T47D (cell line): ENCODE measurements at places on chromosomes 1 and 21.

DNA sequence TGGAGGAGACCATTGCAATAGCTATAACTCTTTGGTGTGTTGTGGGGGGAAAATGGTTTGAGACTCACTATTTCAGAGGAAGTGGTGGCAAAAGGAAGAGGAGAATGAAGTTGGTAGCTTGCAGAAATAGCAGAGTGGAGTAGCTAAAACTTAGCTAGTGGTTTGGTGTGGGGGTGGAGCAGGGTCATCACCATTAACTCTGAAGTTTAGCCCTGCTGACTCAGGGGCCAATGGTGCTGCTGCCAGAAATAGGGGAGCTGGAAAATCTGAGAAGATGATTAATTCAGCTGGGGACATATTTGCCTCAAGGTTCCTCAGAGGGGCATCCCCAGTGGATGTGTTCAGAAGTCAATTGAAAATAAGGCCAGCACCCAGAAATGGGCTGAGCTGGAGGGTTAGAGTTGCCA, 65.4 kb downstream of the RUNX1 start:
- no peak for DNase-seq

GRCh38 chr1:37157634-37158033, 123.3 kb upstream of the GRIK3 start:
- no peak for DNase-seq

- no peak for DNase-seq
Observed at GRCh38 chr1:111417755-111418154, 9.8 kb downstream of the OVGP1 start.

DNA sequence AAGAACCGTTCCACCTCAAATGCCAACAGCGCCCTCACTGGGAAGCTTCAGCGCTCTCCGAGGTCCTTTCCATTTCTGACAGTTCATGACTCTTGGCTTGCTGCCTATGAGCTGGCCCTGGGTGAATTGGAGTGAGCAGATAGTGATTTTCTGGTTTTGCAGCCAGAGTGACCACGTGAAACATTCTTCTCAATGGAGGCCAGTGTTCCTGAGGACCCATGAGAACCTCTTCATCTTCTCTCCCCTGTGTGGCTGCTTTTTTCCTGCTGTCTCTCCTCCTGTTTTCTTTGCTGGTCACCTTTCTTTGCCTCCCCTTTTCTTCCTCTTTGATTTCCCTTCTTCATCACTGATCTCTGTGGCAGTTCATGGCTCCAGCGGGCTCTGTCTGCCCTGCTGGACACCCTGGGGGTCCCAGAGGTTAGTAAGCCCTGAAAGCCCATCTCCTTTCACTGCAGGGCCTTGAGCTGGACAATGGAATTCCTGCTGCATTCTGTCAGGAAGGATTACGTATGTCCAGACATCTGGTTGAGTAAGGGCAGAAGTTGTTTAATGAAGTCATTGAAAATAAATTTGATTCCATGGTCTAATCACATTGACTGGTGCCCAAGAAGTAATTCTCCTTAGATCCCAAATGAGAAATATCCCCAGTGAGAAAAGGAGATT, 29.9 kb downstream of the VASH2 start:
- no peak for DNase-seq

DNA sequence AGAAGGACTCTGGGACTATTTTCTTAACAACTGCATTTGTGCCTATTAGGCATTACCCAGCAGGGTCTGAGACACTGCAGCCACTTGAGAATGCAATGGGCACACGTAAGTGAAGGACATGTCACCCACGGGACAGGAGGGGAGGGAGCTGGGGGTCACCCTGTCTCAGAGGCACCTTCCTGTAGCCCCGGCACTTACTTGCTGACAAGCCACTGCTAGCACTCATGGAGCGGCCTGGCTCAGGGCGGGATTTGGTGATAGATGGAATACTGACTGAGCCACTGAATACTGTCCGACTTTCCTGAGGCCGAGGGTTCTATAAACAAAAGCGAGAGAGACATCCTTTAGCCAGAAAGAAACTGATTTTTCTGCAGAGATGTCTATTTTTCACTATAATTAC, 64.7 kb downstream of the COQ8A start:
- no peak for DNase-seq

DNA sequence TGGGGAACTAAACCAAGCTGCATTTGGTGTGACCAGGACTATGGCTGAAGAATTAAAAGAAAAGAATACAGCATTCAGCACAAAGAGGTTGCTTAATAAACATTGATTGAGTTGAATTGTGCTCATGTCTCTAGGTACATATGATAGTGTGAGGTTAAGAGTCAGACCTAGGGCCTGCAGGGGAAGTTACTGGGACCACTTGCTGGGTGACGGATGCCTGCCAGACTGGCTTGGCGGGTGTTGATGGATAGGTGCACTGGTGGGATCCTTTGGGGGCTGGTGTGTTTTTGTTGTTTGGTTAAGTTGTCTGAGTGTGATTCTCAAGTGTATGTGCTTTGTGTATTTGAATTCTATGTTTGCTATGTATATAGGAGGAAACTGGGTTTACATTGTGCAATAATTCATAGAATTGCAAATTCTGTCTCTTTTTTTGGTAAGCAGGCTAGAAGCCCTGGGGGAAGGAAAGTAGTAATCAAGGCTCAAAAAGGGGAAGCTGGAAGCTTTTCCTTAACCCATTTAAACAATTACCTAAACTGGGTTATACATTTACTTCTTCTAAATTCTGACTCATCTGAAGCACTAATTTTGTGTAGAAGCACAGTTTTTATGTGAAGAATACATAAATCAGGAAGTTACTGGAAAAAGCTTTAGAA, 1.8 kb downstream of the CD101 start:
- DNase-seq = no peak

GRCh38 chr1:102742426-102742825, 365.9 kb downstream of the COL11A1 start:
- DNase-seq = no peak

GRCh38 chr1:76106719-76107235, 32.2 kb downstream of the ST6GALNAC3 start:
- no peak for DNase-seq

DNA sequence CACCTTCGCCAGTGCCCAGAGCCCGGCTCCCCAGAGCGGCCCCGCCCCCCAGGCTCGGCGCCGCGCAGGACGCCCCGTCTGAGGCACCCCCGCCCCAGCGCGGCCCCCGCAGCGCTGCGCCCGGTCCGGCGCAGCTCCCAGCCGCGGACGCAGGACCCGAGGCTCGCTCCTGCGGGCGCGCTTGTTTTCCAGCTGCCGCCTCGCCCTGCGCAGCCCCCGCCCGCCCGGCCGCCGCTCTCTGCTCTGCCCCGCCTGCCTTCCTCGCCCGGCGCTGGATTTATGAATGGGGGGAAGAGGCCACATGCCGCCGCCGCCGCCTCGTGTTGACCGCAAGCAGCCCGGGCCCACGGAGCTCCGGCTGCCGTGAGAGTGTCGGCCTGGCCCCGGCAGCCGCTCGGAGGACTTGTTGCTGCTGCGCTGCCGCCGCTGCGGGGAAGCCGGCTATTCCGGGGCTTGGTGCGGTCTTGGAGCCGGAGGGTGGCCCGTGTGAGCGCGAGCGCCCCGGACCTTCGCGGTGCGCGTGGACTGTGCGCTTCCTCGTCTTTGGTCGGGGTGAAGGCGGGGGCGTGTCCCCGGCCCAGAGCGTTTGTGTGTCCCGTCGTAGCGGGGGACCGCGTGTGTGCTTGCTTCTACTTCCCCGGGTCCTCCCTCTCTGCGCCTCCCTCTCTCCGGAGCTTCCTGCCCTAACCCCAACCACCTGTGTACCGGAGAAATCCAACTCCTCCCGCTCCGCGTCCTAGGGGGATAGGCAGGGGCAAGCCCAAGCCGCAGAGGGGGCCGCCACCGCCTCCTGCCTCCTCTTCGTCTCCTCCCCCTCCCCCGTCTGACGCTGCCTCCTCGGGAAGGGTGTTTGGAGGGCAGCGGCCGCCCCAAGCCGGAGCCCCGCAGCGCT, 736 bp downstream of the KCNC4 start:
- DNase-seq = peak; percentile 43

- no peak for DNase-seq
Observed at GRCh38 chr1:232622981-232623380, 7.0 kb downstream of the SIPA1L2 start.

GRCh38 chr1:177256153-177257075, 85.7 kb downstream of the BRINP2 start:
- peak; percentile 6 for DNase-seq

DNA sequence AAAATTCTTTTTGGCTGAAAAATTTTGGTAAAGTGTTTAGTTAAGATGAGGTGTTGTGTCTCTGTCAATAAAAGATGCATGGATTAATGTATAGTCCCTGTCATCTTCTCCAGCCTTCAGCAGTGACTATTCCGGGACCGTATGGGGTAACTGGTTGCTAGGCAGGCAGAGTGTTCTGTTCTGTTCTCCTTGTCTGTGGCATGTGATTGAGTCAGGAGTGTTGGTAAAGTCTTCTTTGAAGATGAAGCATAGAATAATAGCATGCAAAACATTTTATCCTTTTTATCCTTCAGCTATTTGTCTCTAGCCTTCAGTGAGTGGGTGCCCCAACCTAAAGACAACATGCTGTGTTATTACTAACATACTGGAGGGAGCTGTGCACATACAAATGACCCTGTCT, 74.6 kb downstream of the RGL1 start:
- DNase-seq = no peak
